Inflammatory macrophage treated with lipopolysaccharide for 1 hour (primary cell): ENCODE measurements at places on chromosomes 6 and 20.
A peak's percentile ranks its signal among the peaks of the same experiment; 100 is the strongest.

DNA sequence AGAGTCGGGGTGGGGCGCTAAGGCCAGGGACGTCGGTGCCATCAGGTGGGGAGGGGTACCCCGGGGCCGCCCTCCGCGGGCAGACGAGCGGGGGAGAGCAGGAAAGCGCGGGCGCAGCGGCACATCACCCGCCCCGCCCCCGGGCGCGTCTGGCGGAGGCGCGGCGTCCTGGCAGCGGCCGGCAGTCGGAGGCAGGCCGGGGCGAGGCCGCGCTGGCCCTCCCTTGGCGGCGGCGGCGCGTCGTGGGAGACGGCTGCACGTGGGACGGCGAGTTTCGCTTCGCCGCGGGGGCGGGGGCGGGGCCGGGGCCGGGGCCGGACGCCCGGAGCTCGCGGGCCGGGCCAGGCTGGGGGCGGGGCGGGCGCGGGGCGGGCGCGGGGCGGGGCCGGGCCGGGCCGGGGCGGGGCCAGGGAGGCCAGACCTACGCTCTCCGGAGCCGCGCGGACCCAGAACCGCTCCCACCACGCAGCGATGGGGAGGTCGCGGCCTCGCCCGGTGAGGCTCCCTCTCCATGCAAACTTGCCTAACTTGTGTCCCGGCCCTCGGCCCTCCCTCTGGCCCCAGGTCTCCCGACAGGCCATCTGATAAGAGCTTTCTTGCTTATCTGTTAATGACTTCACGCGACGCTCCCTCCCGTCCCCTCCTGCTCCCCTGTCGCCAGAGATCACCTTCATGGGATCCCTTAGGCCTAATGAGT, 12.5 kb downstream of the ITPR3 start:
- DNase-seq = peak; percentile 68

DNA sequence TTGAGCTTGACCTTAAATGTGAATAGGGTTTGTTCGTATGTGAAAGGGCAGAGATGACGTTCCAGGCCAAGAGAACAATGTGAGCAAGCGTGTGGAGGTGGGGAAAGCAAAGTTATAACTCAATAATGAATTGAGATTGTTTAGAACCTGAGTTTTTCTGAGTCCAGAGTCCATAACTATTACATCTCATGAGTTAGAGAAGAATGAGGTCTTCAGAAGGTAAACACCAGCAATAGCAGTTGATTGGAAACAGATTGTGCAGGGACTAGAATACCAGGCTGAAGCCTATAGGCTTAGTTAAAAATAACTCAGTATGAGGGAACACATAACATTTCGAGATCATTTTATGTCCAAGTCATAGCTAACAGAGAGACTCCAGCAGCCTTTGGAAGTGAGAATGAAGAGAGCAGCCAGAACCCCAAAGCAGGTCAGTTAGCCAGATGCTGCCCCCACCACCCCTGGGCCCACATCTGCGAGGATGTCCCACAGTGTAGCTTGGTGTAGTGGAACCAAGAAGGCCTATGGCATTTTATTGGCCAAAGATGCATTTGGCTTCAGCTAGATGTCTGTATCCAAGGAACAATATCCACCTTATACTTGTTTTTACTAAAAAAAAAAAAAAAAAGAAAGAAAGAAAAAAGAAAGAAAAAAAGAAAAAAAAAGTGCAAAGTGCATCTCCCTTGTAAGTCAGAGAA, 121.7 kb downstream of the TNFRSF21 start:
- no peak for DNase-seq

GRCh38 chr6:18472941-18473340, 85.8 kb downstream of the RNF144B start:
- peak; percentile 49 for DNase-seq

- no peak for DNase-seq
Observed at GRCh38 chr6:135305684-135306083, 124.6 kb downstream of the MYB start.

DNA sequence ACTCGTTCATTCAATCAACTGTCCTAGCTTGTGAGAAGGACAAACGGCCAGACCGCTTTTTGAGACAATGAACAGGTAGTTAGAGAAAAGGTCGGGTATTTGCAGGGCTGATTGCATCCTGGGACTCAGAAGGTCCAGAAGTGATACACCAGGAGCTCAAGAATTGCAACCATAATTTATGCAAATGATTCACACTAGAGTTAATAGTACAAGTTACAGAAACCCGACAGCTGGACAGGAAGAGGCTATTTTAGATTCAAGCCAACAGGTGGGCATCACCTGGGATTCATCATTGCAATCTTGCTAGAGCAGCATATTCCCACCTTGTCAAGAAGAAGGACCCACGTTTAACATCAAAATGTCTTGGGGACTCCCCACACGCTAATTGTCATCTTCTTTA, 83.5 kb downstream of the TNFAIP3 start:
- no peak for DNase-seq

GRCh38 chr20:51495921-51496545, 46.5 kb downstream of the NFATC2 start:
- DNase-seq = no peak

GRCh38 chr6:140711019-140711613, 1336.7 kb upstream of the CITED2 start:
- no peak for DNase-seq

- DNase-seq = no peak
Observed at GRCh38 chr6:33861722-33862121, 57.9 kb upstream of the MLN start.

DNA sequence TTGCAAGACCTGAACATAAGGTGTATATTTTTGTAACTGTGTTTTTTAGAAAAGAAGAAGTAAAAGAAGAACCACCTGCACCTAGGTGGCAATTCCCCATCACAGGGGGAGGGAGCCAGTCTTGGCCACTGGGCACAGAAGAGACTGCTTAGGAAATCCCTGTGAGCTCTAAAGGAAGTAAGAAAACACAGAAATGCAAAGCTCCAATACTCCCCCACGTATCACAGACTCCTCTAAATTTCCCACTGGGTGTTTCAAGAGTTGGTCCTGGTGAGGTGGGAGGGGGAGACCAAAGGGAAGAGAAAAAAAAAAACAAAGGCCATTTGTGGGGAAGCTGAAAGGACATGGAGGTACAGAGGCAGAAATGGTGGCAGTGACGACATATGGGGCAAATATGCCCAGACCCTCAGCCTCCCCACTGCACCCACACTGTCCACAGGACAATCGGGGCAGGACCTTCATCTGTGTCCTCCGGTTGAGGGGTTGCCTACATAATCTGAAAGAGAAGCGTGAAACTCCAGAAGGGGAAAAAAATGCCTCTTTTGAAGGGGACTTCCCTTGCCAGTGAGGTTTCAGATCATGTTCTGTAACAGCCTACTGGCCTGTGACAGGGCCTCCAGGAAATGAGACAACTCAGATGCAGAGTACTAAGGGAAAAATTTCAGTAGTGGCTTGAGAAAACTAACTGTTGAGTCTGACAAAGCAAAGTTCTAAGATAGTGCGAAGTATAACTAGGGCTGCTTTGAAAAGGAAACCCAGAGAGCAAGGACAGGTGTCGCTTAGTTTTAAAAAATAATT, 226.2 kb upstream of the MARCKS start:
- DNase-seq = peak; percentile 94

DNA sequence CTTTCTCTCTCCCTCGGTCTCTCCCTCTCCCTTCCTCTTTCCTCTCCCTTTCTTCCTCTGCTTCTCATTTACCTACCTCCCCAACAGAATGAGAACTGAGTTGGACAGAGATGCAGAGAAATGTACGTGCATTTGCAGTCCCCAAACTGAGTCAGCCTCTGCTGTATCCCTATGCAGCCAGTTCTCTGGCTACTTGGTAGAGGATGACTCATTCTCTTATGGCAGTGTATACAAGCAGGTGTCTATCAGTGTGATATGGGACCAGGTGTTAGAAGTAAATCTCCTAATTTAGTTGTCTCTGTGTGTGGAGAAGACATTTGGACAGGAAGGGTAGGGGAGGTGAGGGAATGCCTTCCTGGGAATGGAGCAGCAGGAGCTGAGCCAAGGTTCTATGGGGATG, 470.8 kb downstream of the CD109 start:
- no peak for DNase-seq

GRCh38 chr6:7546020-7546369, 4.5 kb downstream of the DSP start:
- no peak for DNase-seq

GRCh38 chr6:69007781-69008180, 372.7 kb downstream of the ADGRB3 start:
- no peak for DNase-seq

- peak; percentile 44 for DNase-seq
Observed at GRCh38 chr6:110322151-110322873, 35.8 kb downstream of the METTL24 start.

DNA sequence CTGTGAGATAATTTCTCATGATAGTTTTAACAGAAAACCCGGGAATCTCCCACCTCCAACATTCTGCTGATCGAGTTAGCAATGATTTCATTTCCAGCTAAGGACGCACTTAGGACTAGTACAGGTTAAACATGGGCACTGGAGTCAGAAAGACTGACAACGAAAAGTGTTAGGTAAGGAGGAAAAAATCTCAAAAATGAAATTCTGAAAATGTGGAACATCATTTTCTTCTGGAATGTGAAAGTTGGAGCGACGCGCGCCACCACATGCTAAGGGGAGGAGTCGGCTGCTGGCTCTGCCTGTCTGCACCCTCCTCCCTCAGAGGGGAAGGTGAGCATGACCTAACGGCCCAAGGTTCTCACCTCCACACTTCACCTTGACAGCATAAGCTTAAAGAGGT, 221.6 kb upstream of the KCNG1 start:
- DNase-seq = no peak

DNA sequence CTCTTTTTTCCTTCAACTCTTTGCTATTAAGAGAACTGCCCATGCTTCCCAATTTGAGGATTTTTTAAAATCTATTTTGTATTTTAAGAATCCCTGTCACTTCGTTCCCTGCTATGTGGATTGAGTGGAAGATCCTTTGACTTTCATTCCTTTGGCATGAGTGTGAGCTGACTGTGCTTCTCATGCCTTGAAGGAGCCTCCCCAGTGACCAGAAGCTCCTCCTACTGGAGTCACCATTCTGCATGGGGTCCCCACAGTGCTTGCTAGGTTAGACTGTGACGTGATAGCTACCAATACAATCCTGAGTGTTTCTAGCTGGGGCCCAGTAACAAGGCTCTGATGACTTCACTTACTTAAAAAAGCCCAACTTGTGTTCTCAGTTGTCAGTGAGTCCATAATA, 104.4 kb upstream of the LAMP5 start:
- no peak for DNase-seq

GRCh38 chr6:161568885-161569456, 295.1 kb upstream of the AGPAT4 start:
- no peak for DNase-seq

DNA sequence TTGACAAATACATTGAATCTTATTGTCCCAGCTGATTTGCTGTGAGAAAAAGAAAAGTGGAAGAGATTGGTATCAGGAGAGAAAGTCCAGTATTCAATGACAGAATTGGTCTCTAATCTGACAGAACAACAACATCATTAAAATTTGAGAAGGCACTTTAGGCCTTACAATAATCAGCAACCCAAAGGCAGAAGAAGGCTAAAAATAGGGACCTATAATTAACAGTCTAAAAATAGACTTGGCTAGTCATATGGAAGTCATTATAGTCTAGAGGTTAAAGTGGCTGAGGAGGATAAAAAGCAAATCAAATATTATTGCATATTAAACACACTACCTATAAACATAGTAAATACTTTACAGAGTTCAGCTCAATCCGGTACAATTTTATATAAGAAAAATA, 393.6 kb upstream of the JAG1 start:
- DNase-seq = no peak

- DNase-seq = no peak
Observed at GRCh38 chr20:57938158-57939108, 228.6 kb upstream of the PMEPA1 start.

DNA sequence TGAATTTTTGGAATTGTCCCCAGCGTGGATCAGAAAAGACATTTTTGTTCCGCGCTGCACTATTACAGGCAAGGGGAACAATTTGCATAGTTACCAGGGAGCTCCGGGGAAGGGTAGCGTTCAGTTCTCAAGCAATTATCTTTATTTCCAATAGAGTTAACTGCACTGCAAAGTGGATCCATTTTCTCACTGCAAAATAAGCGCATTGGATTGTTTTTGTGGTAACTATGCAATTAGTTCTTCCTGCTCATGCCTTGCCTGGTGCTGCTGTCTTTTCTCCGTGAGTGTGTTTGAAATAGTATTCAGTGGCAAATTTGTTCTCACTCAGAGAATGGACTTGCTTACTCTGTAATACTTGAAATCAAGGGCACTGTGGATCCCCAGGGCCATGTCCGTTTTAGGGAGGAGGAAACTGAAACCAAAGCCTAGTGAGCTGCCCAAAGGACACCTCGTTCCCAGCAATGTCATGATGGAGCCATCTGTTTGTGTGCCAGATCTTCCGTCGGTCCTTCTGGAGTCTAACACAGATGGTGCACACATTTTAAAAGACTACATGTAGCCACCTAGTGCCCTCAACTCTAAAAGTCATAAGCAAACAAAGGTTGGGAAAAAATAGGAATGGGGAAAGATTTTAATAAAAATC, 7.4 kb upstream of the PCK1 start:
- DNase-seq = no peak

GRCh38 chr6:17845598-17845997, 138.9 kb upstream of the NUP153 start:
- DNase-seq = no peak
